ENCODE measurements at places on chromosomes 3 and 15. TPM values are rescaled to one million over a fixed set of nuclear protein-coding genes. Genes with fewer than 3 reads are reported as not detected.

TP53BP1 gene
- total RNA-seq, result 132 TPM

KBTBD12 gene
- total RNA-seq, result not detected

ZNF860 gene
- under 0.01 TPM for total RNA-seq

GRCh38 chr3:134480546-134480945, 5.2 kb downstream of the ANAPC13 start:
- no peak for DNase-seq

GRCh38 chr3:101902041-101902440, 52.7 kb downstream of the NFKBIZ start:
- DNase-seq, result peak; percentile 88

DNA sequence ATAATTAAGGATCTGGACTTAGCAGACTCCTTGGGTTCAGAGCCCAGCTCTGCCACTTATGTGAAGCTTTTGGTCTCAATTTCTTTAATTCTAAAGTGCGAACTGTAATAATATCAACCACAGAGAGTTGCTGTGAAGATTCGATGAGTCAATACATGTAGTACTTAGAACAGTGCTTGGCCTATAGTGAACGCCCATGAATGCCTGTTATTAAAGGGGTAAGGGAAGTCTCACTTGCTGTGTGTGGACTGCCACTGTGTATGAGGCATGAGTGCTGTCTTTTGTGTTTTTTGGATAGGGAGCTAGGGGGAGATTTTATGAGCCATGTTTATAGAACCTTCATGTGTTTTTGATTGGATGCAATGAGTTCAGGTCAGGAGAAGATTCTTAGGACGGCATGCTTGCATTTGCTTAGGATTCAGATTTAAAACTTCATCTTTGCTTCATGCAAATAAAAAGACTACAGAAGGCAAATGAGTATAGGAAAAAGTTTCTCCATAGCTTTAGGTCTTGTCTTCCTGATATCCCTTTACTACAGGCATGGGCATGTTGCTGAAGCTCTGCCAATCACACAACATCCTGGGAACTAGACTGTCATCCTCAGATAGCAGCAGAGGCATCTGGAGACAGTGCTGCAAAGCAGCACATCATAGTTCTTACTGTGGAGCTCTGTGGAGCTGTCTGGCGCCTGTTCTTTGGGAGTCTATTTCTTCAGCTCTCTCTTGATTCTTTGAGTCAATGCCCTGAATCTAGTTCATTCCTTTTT, 50.0 kb downstream of the PLS1 start:
- no peak for DNase-seq

- no peak for DNase-seq
These were observed 211.1 kb upstream of the STT3B start for GRCh38 chr3:31321620-31322019.

GRCh38 chr15:101647251-101647650, 4.9 kb downstream of the TM2D3 start:
- no peak for DNase-seq

- no peak for DNase-seq
These were observed 16.0 kb upstream of the PTX3 start for GRCh38 chr3:157420606-157421130.

- no peak for DNase-seq
These were observed 625.4 kb downstream of the NTRK3 start for GRCh38 chr15:87631093-87631492.

- no peak for DNase-seq
These were observed 28.2 kb downstream of the C3orf62 start for GRCh38 chr3:49248840-49249227.

GRCh38 chr3:41701191-41701698, 260.7 kb downstream of the ULK4 start:
- DNase-seq, result no peak

DNA sequence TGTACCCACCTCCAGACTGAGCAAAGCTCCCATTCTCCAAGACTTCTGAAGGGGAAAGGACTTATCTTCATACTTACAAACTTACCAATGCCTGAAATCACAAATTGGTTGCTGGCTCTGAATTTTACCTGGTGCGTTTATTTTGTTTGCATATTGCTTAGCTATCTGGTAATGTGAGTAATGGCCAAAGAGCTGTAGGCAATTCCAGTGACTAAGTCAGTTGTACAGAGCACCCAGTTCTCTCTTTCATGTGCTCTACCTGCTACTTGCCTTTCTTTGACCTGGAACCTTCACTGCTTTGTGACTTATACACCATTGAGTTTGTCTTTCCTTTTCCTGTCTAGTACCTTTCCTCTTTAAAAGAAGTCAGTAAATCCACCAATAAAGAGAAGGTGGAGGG, 755.9 kb upstream of the LMCD1 start:
- DNase-seq, result no peak

Measured in fibroblast of lung (primary cell).